ENCODE measurements at places on chromosomes 16 and 17.

DNA sequence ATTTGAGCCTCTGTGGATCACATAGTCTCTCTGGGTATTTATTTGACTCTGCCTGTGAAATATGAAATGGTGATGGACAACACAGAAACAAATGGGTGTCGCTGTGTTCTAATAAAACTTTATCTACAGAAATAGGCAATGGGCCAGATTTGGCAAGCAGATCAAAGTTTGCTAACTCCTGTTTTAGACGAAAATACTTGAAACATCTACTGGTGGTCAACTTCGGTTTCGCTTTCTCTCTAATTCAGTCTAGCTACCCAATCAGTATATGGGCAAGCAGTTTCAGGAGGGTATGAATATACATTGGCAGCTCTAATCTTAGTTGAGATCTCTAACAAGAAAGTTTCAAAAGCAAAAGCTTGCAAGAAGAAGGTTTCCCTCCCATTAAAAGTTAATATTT is 60.1 kb upstream of the DYNLRB2 start:
- no peak for DNase-seq

DNA sequence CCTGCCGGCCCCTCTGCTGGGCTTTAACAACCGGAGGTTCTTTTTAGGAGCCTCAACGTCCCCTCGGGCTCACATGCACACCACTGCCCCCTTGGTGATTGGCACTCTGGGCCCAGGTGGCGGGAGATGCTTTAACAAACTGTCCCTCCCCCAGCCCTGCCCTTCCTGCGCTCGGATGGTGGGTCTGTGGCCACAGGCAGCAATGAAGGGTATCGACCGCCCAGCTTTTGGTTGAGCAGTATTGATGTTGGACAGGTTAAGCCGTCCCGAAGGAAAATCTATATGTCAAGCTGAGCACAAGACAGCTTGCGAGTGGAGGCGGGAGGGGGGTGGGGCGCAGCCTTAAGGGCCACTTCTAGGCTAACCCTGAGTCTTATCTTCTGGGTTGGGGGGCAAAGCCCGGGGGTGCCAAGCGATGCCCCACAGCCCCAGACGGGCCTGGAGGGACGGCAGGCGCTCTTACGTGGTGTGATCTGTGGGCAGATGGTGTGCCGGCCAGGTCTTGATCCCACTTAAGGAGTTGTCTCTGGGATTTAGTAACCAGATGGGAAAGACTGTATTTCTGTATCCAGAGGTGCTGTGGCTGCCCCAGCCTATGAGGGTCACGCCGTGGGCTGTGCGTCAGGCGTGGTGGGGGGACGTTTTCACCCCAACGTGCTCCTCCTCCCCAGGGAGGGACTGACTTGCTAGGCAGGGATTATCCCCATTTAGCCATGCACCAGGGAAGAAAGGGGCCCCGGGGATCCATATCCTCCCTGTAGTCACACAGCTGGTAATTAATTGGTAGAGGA is 6.2 kb downstream of the GSE1 start:
- DNase-seq, result no peak

DNA sequence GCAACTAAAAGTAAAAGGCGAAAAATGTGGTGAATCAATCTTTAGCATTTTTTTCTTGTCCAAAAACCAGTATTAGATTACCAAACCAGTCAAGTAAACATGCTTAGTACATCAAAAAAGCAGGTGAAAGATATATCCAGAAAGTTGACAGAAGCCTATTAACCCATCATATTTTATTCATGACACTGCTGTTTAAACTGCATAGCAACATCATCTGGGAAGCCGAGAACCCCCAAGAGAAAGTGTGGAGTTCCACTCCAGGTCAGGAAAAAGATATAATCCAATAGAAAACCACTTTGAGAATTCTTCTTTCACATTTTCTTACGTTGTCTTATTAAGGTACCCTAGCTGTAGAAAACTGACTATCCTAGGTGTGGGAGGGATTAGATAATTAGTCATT is 466.8 kb upstream of the CDH8 start:
- no peak for DNase-seq

DNA sequence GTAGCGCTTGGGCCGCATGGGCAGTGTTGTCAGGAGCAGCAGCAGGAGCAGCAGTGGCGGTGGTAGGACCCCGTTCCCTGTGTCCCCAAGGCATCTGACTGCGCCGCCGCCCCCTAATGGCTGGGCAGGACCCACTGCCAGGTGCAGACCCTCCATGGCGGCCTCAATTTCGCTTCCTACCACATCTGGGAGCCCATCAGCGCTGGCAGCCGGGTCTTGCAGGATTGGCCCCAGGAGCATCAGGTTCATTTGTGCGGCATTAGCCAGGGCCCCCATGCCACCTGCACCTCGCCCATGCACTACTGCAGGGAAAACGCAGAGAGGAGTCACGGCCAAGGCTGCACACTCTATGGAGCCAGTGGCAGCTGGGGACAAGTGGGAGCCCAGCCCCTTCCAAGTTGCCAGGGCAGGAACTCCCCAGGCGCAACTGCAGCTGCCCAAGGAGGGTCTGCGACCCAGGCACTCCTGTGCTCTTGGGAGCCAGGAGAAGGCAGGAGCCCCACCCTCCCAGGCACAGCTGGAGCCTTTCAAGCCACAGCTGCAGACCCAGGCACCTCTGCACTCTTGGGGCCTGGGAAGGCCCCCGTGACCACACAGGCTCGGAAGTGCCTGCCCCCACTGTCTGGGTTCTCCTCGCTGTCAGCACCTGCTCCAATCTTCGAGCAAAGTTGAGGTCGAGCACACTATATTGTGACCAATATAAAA is 594.2 kb downstream of the KCNJ18 start:
- DNase-seq, result no peak

DNA sequence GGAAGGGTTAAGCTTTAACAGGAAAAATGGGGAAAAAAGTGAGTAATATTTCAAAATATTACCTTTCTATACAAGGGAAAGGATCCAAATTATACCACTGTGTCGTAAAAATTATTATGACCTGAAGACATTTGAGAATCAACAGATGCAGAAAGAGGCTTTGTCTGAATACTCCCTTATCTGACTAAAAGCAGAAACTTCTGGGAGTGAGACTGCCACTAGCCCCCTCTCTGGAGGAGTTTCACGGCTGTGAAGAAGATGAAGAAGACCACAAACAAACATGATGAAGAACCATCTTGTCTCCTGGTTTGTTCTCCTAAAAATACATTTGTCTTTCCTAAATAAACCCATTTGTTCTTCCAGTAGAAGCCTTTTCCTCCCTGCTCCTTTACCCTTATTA is 29.4 kb downstream of the CNTROB start:
- DNase-seq, result no peak

DNA sequence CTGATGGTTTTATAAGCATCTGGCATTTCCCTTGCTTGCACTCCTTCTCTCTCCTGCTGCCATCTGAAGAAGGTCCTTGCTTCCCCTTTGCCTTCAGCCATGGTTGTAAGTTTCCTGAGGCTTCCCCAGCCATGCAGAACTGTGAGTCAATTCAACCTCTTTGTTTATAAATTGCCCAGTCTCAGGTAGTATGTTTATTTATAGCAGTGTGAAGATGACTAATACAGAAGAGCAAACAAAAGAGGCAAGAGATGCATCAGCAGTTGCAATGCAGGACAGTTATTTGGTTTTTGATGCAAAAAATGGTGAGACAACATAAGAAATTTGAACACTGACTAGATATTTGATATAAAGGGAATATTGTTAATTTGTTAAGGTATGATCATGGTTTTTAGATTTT is 16.8 kb downstream of the TMEM100 start:
- DNase-seq, result no peak

GRCh38 chr17:56599088-56599487 is 5.6 kb downstream of the NOG start:
- DNase-seq, result no peak

DNA sequence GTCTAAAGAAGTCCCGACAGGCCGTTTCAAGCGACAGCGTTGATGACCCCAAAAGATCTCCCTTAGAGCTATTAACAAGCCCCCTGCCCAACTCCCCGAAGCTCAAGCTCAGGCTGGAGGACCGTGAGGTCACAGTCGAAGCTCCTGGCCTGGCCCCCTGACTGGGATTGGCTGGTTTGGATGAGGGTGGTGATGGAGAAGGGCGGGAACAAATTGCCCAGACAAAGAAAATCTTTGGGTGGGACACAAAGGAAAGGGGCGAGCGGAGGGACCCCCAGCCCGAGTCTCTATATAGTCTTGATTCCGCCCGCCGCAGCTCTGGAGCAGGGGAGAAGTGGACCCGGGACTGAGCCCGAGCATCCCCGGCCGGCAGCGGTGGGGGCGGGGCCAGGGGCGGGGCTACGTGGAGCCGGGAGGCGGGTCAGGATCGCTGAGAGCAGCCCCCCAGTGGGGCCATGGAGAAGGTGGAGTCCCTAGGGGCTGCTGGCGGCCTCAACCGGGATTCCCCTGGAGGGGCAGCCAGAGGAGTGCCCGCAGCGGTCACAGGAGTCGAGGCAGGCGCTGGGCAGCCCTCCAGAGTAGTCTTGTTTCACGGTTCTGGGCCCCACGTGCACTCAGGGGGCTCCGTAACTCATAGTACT is 982 bp upstream of the NEURL4 start:
- peak; percentile 77 for DNase-seq

DNA sequence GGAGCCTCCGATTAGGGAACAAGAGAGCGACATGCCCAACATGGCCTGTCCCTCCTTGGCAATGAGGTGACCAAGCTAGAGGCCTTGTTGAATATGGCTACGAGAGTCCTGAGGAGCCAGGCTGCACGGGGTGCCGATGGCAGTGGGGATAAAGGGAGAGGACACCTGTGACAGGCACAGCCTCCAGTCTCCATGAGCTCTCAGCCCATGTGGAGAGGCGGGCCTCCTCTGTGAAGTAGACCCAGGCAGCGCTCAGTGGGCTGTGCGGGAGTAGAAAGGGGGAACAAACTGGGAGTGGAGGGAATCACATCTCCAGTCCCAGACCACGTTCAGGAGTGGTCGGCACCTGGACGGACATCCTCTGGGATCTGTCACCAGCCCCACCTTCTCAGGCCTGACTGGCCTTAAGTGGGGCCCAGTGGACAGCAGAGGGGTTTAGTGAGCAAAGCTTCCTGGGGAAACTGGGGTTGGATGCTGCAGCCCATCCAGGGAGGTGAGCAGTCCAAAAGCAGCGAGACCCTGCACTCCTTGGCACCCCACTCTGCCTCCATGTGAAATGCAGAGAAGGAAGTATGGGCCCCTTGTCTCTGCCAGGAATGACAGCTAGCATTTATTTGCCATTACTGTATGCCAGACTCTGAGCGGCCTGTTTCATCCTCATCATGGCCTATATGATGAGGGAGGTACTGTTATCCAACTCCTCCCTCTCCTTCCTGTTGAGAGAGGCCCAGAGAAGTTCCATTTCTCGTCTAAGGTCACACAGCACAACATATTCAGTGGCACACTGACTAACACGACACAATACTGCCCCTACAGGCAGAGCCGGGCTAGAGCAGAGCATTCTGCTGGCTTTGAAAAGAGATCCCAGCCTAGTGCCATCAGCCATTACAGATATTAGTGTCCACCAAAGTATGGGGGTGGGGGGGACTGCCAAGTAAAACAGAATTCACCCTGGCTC is 4.5 kb upstream of the TMEM92 start:
- peak; percentile 87 for DNase-seq

DNA sequence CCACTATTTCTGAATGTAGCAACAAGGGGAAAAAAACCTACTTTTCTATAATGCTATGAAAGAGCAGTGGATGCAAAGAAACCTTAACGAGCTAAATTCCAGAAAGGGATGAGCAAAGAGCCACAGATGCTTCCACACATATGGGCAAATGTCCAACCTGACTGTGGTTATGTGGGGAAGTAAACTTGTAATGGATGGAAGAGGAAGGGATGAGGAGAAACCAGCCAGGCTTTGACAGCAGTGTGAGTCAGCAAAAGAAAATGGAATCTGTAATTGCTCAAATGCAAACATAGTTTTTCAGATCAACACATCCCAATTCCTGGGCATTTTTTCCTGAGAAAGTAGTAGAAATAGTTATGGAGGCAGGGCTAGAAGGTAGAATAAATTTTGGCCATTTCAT is 204.8 kb upstream of the CPHXL start:
- no peak for DNase-seq

- DNase-seq, result no peak
Measured at GRCh38 chr16:11316331-11317015, 28.8 kb upstream of the RMI2 start.

All from fibroblast of pulmonary artery (primary cell).